ENCODE measurements at places on chromosomes 2 and 18.
A peak's percentile ranks its signal among the peaks of the same experiment; 100 is the strongest.

- no peak for DNase-seq
Observed at GRCh38 chr2:12300019-12300602, 416.6 kb upstream of the TRIB2 start.

DNA sequence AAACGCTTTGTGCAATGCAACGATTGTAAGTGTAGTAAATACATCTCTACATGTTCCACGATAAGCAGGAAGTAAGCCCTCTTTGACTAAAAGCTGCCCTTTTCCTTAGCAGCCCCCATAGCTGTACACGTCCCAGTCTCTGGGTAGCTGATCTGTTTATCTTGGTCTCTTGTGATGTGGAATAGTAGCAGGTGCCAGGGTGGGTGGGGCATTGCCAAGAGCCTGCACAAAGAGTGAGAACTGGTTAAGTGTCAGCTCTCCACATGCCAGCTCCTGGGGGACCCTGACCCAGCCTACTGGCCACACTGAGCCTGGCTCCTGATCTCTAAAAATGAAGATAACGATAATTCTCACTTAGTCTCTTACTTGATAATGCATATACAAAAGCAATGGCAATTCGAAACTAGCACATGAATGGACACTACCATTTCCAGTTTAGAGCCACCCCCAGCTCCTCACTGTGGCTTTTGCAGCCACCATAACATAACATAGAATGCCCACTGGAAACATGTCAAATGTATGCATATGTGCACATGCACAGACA is 92.3 kb downstream of the MYT1L start:
- DNase-seq = no peak

DNA sequence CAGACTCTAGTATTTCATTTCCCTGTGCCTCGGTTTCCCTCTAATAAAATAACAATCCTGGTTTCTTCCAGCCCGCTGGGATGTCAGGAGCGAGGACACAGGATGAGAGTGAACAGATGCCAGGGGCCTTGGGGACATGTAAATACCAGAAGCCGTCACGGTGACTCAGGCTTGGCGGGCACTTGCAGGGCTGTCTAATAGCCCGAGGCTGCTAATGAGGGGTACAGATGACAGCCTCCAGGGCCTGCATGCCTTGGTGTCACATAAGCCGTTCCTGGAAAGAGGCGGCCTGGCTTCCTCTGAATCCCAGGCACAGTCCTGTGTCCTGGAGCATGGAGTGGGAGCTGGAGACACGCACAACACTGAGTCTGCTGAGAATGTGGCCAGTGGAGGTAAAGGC is 28.2 kb downstream of the HS1BP3 start:
- DNase-seq = peak; percentile 42

DNA sequence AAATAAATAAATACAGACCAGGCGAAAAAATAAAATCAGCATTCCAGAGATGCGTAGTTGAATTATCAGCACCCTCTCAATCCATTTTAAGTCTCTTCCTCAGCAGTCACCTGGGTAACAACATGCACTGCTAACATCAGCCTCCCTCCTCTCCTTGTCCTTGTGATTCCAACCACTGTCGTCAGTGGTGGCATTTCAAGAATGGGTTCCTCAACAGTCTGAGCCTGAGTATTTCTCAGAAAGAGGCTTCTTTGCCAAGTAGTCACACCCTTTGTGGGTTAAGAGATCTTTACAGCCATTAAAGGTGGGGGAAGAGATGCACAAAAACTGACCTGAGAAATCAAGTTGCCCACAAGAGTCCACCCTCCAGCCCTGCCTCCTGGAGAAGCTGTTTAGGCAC is 39.0 kb downstream of the NOL10 start:
- DNase-seq = no peak

- DNase-seq = no peak
Observed at GRCh38 chr2:165420231-165420630, 49.3 kb upstream of the CSRNP3 start.

GRCh38 chr18:32754508-32755263 is 18.1 kb downstream of the KLHL14 start:
- no peak for DNase-seq

- no peak for DNase-seq
Observed at GRCh38 chr2:222212571-222212970, 86.2 kb downstream of the PAX3 start.

- no peak for DNase-seq
Observed at GRCh38 chr2:4931721-4932365, 760.3 kb upstream of the SOX11 start.

DNA sequence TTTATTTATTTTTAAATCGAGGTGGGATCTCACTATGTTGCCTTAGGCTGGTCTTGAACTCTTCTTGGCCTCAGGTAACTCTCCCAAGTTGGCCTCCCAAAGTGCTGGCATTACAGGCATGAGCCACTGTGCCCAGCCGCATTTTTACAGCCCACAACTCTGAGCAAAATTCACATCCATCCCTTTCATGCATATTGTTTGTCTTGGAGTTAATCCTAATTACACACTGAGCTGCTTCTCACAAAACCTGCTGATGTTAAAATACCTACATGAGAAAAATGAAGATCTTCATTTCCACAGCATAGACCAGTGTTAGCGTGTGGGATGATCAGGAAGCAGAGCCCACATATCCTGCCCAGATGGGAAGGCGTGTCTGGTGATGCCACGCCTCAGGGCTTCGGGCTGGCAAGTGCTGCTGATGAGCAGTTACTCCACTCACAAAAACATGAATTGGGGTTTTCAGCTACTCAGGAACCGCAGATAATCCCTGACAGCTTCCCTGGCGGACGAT is 14.6 kb downstream of the ITGB1BP1 start:
- DNase-seq = peak; percentile 46

GRCh38 chr18:22871809-22872525 is 61.2 kb upstream of the RBBP8 start:
- DNase-seq = no peak

DNA sequence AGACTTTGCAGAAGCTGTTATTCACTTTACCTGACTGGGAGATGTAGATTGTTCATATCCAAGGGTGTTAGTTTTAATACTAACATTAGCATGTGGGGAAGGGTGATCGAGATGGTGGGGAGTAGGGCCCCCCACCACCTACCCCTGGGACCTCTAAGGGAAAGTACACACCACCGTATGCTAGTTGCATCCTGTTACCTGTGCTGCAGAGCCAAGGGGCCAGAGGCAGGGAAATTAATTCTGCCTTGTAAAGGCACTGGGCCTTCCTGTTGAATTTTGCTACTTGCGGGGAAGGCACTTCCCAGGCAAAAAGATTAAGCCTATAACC is 9.0 kb downstream of the STEAP3 start:
- no peak for DNase-seq

- DNase-seq = peak; percentile 23
Observed at GRCh38 chr2:143357966-143358365, 228.7 kb downstream of the ARHGAP15 start.

DNA sequence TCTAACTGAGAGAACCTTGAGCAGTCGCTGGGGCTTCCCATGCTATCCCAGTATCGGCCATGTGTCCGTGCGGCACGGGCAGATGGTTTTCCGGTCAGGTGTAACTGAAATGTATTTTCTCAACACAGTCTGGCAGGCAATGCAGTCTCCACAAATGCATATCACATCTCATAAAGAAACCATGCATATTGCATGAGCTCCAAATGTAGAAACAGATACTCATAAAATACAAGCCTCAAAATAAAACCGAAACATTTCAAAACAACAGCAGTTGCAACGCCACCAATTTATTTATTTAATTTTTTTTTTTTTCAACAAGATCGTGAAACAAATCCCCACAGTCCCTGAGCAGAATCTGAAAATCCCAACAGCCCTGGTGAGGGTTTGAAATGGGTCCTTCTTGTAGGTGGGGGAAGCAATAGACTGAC is 299.4 kb downstream of the LPIN1 start:
- DNase-seq = no peak

DNA sequence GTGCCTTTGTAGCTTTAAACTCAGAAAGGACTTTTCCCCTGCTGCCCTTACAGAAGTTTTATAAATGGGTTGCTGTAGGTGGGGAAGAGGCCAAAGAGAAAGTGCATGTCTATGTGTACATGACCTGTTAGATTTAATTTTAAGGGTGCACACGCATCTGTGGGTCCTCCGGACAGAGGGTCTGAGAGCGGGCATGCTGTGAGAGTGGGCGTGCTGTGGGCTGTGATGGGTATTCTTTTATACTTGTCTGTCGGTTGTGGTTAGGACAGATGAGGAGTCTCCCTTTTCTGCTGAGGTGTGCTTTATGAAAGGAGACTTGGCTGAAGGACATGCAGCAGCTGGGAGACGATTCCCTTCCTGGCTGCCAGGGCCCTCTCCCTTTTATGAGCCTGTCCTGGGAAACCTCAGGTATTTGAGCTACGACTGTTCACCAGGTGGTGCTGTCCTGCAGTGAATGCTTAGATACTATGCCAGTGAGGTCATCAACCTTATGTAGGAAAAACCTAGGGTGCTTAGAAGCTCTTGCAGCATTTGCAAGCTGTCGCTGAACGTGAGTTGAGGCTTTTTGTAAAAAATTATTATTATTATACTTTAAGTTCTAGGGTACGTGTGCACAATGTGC is 67.5 kb downstream of the TANC1 start:
- DNase-seq = no peak

GRCh38 chr18:49859021-49859359 is 45.7 kb upstream of the ACAA2 start:
- no peak for DNase-seq

GRCh38 chr2:197498235-197498936 is 1.3 kb downstream of the HSPD1 start:
- DNase-seq = no peak

DNA sequence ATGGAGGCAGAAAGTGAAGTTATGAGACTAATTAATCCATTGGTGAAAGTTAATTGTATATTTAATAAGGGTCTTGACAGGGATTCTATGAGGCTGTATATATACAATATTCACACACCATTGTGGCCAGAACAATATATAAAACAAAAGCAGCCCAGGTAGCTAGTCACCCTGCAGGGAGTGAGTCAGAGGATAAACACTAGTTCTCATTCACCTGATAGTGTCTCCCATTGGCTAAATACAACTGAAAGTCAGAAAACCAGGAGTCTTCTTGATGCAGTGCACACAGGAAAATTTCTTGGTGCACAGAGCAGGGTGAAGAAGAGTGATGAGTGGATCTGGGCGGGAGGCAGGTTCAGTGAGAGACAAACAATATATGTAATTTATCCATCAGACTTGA is 465.2 kb downstream of the ERBB4 start:
- DNase-seq = no peak

DNA sequence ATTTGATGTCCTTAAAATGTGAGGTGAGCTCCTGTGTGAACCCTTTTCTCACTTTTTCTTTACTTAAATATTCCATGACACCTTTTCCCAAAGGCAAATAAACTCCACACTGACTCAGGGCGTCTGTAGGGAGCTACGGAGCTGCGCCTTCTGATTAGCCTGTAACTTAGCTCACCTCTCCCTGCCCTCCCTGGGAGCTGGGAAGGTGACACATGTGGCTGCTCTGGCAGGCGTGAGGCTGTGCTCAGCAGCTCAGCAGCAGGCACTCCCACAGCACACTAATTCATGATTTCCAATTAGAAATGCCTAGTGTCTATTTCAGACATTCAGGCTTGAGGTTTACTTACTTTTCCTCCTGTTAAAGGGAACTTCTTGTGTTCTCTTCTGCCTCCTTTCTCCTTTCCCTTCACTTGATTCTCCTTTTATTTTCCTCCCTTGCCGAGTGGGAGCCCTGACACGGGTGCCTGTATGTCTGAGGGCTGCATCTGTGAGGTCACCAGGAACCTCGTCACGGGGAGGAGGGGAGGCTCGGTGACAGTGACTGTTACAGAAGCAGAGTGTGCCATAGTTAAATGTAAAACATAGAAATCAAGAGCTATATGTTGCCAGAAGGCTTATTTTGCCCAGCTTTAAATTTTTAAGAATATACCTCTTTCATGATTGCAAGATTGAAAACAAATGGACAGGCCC is 437.1 kb downstream of the DCDC2C start:
- DNase-seq = no peak

DNA sequence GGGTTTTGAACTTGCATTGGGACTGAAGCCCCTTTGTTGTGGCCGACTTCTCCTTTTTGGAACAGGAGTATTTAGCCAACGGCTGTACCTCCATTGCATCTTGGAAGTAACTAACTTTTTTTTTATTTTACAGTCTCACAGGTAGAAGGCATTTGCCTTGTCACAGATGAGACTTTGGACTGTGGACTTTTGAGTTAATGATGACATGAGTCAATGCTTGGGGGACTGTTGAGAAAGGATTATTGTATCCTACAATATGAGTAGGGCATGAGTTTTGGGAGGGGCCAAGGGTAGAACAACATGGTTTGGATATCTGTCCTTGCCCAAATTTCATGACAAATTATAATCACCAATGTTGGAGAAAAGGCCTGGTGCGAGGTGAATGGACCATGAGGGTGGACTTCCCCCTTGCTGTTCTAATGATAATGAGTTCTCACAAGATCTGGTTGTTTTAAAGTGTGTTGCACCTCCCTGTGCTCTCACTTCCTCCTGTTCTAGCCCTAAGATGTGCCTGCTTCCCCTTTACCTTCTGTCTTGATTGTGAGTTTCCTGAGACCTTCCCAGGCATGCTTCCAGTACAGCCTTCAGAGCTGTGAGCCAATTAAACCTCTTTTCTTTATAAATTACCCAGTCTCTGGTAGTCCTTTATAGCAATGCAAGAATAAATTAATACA is 1269.4 kb upstream of the CHAC2 start:
- no peak for DNase-seq

DNA sequence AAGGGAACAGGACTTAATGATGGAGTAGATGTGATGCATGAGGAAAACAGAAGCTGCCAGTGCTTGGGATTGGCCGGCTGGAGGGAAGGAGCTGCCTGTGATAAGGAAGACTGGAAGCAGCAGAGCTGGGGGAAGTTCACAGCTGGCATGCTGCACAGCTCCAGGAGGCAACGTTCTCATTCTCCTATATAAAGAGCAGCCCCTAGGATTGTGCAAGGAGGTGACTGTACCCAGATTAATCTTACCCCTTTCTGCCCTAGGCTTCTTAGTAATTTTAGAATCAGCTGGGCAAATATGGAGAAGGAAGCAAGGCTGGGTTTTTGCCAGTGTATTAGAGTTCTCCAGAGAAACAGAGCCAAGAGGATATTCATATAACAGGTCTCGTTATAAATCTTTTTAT is 155.8 kb downstream of the ALPK2 start:
- no peak for DNase-seq

DNA sequence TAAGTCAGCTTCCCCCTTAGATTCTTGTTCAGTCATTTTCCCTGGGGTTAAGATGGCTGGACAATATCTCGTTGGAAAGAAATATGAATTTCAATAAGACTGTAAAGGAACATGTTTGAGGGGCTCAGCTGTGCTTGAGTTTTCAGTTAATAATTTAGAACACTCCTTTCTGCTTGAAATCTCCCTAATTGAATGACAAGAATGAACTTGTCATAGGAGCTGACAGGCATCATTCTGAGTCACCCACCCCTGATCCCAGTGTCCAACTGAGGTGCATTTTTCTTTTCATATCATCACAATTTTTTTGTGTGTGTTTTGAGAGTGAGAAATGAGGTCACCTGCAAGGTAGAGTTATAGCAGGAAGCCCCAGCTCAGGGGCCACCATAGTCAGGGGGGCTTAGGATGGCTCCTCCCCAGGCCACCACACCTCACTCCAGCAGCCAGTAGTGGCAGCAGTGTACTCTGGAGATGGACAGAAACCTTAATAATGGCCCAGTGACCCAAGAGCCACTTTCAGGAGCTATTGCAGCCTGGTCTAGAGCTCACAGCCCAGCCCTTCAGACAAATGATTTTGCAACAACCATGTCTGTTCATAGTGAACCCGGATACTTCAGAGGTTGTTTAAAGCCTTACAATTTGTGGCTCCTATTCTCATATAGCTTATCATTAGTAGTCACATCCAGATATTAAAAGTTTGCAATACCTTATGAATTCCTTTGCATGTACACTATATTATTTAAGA is 174.5 kb downstream of the MAIP1 start:
- no peak for DNase-seq

- no peak for DNase-seq
Observed at GRCh38 chr18:22710673-22711191, 222.4 kb upstream of the RBBP8 start.

Data from left hindlimb (tissue), 1 donor.